ENCODE measurements at places on chromosomes 2 and 18. TPM values are rescaled to one million over a fixed set of nuclear protein-coding genes. Genes with fewer than 3 reads are reported as not detected.

DNA sequence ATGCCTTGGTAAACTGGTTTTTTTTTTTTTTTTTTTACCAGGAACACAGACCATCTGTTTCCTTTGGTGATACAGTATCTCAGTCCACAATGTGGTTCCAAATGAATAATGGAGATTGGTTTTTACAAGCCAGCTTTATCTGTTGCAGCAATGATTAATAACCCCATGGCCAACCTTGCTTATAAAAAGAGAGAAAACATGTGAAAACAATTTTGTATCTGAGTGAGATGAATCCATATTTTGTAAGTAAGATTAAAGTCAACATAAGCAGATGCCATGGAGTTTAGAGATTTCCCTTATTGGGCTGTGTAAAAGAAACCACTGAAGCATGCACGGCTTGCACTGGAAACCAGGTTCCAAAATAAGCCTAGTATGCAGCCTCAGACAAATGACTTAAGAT lies 108.6 kb upstream of the CNTNAP5 start:
- H3K27me3 ChIP-seq, result no peaks in the 10 kb centered on the region
- no peak overlapping the region for H3K4me3 ChIP-seq
- no peaks in the 10 kb centered on the region for H3K36me3 ChIP-seq
- DNase-seq, result no peak
- H3K27ac ChIP-seq, result no peak overlapping the region
- no peaks in the 10 kb centered on the region for H3K4me1 ChIP-seq

VIT gene
- total RNA-seq, result 23.9 TPM

CHRND gene
- not detected for total RNA-seq

IL18RAP gene
- total RNA-seq, result 1.4 TPM

UGT1A10 gene
- total RNA-seq, result 0.41 TPM

G6PC2 gene
- not detected for total RNA-seq

GRCh38 chr2:130873700-130874346 lies 37.1 kb downstream of the ARHGEF4 start:
- H3K4me3 ChIP-seq, result no peak overlapping the region
- no peaks in the 10 kb centered on the region for H3K36me3 ChIP-seq
- no peak overlapping the region for H3K27ac ChIP-seq
- no peaks in the 10 kb centered on the region for H3K27me3 ChIP-seq
- peak; percentile 44 for DNase-seq

DNA sequence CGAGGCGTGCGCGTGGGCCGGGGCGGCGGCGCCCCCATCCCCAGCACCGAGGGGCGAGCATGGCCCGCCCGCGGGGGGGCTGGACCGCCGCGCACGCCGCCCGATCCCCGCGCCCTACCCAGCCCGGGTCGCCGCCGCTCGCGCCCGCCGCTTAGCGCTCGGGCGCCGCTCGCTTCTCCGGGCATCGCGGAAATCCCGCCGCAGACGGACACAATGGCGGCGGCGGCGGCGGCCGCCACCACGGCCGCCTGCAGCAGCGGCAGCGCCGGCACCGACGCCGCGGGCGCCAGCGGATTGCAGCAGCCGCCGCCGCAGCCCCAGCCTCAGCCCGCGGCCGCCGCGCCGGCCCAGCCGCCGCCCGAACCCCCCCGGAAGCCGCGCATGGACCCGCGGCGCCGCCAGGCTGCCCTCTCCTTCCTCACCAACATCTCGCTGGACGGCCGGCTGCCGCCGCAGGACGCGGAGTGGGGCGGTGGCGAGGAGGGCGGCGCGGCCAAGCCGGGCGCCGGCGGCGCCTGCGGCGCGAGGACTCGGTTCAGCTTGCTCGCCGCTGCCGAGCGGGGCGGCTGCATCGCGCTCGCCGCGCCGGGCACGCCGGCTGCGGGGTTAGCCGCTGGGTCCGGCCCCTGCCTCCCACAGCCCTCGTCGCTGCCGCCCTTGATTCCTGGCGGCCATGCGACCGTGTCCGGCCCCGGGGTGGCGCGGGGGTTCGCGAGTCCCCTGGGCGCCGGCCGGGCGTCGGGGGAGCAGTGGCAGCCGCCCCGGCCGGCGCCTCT lies 453 bp downstream of the CABLES1 start:
- H3K4me1 ChIP-seq, result peaks cover 32% of the 10 kb centered on the region
- H3K27me3 ChIP-seq, result no peaks in the 10 kb centered on the region

DNA sequence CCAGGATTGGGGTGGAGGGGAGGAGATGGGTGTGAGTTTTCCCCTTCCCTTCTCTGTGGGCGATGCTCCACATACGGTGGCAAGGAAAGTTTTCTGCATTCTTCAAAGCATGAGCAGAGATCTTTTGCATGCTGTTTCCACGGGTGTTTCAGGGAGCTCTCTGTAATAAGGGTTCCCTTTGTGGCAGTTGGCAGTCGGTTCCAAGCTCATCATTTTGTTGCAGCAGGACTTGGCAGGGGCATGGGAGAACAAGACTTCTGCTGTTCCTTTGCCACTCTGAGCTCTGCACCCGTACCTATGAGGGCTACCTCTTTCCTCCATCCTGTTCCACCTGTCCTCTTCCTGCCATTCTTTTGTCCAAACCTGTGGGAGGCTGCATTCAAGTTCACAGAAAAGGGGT lies 71.3 kb upstream of the SPRED2 start:
- H3K4me1 ChIP-seq, result no peaks in the 10 kb centered on the region
- H3K4me3 ChIP-seq, result no peak overlapping the region
- H3K36me3 ChIP-seq, result no peaks in the 10 kb centered on the region
- no peaks in the 10 kb centered on the region for H3K27me3 ChIP-seq

HAUS1 gene
- 21.3 TPM for total RNA-seq

GRCh38 chr2:215431778-215432758 lies 3.8 kb downstream of the FN1 start:
- H3K4me1 ChIP-seq, result peaks cover 50% of the 10 kb centered on the region
- H3K4me3 ChIP-seq, result peak overlapping the region; percentile 79
- peaks cover 38% of the 10 kb centered on the region for H3K36me3 ChIP-seq
- no peak for DNase-seq

SGO2 gene
- 0.54 TPM for total RNA-seq

DNA sequence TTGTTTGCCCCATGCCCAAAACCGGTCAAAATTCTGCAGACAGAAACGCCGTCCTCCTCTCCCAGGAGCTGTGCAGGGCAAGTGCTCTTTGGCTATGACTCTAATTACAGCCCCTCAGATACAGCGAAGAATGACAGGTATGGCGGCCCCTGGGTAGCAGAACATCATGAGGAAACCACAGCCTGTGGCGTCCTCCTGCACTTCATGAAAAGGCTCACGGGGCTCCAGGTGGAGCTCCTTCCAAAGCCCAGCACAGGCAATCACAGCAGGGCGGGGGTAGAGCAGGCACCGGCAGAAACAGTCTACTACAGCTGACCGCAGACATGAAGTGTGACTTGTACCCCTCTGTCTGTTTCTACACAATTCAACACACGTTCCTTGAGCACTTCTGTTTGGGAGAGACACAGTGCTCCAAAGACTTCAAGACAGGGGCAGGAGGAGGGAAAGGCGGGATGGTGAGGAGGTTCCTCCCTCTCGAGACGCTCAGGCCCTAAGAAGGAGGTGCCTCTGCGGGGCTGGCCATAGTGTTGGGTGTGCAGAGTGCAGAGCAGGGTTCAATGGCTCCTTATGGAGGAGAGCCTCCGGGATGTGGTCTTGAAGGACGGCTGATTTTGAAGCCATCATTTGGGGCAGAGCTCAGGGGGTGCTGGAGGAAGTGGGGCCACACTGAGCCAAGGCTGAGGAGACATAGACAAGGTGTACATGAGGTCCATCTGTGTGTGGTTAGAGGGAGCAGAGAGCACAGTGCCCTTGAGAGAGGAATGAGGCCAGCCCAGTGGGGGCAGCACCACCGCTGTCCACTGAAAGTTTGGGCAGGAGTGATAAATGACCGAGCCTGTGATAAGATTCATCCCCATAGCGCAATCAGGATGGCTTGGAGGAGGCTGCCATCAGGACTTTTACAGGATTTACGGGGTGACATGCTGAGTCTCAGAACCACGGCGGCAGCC lies 468.3 kb downstream of the EIPR1 start:
- H3K27ac ChIP-seq, result no peak overlapping the region
- H3K4me3 ChIP-seq, result no peak overlapping the region
- H3K27me3 ChIP-seq, result no peaks in the 10 kb centered on the region
- DNase-seq, result no peak

- no peak overlapping the region for H3K27ac ChIP-seq
- H3K36me3 ChIP-seq, result no peaks in the 10 kb centered on the region
- H3K4me3 ChIP-seq, result no peak overlapping the region
- no peaks in the 10 kb centered on the region for H3K27me3 ChIP-seq
Observed at GRCh38 chr2:38164881-38165280, 88.9 kb upstream of the CYP1B1 start.

DNAH6 gene
- 0.85 TPM for total RNA-seq

GRCh38 chr2:48543895-48544294 lies 13.9 kb downstream of the STON1 start:
- DNase-seq, result no peak
- H3K27ac ChIP-seq, result no peak overlapping the region
- no peaks in the 10 kb centered on the region for H3K27me3 ChIP-seq
- peaks cover 12% of the 10 kb centered on the region for H3K4me1 ChIP-seq
- no peak overlapping the region for H3K4me3 ChIP-seq

- no peaks in the 10 kb centered on the region for H3K4me1 ChIP-seq
- no peak for DNase-seq
- no peak overlapping the region for H3K4me3 ChIP-seq
- no peaks in the 10 kb centered on the region for H3K36me3 ChIP-seq
Observed at GRCh38 chr18:44673256-44673880, 7.3 kb upstream of the SETBP1 start.

TMEM37 gene
- total RNA-seq, result 12.3 TPM

SCN7A gene
- 9.0 TPM for total RNA-seq

- no peaks in the 10 kb centered on the region for H3K36me3 ChIP-seq
- peaks cover 5% of the 10 kb centered on the region for H3K4me1 ChIP-seq
- H3K4me3 ChIP-seq, result no peak overlapping the region
- no peak overlapping the region for H3K27ac ChIP-seq
- no peak for DNase-seq
Observed at GRCh38 chr2:7013471-7014160, 96.4 kb downstream of the RNF144A start.

GRCh38 chr2:111664275-111664850 lies 219.6 kb downstream of the ANAPC1 start:
- H3K4me1 ChIP-seq, result peaks cover 8% of the 10 kb centered on the region
- no peaks in the 10 kb centered on the region for H3K36me3 ChIP-seq
- H3K27me3 ChIP-seq, result no peaks in the 10 kb centered on the region

ANKRD36B gene
- total RNA-seq, result 93.1 TPM

GRCh38 chr2:227308784-227309183 lies 16.3 kb upstream of the MFF start:
- H3K27me3 ChIP-seq, result no peaks in the 10 kb centered on the region
- peaks cover 8% of the 10 kb centered on the region for H3K36me3 ChIP-seq
- no peak overlapping the region for H3K4me3 ChIP-seq
- H3K27ac ChIP-seq, result no peak overlapping the region
- DNase-seq, result no peak

All from thoracic aorta (tissue), 2 donors.